ENCODE measurements at places on chromosomes 6 and 20.

DNA sequence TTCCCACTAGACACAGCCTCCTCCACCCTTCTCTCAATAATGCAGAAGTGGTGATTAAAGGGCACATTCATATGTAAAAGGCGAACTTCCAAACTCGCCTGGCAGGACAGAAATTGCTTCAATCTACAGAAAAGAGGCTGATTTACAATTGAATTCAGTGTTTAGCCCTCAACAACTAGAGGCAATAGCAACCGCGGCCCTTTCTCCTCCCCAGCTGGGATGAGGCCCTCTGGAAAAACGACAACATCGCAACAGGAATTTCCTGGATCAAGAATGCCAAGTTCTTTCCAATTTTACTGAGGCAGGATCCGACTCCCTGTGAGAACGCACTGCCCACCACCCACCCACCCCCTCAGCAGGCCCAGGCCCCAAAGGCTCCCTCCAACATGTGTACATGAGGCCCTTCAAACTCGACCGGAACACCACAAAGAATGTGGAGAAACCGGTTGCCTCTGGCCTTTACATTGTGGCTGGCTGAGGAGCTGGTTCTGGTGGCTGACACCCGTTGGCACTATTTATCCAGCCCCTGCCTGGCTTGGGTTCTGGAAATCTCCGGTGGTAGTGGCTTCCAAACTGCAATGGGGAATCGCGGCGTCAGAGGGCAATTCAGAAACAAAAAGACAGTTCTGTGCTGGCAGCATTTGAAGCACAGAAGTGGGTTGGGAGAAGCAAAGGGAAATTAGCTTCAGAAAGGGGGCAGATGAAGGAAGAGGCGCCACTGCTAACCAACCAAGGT lies 36.8 kb downstream of the ZMYND8 start:
- no peak for DNase-seq

DNA sequence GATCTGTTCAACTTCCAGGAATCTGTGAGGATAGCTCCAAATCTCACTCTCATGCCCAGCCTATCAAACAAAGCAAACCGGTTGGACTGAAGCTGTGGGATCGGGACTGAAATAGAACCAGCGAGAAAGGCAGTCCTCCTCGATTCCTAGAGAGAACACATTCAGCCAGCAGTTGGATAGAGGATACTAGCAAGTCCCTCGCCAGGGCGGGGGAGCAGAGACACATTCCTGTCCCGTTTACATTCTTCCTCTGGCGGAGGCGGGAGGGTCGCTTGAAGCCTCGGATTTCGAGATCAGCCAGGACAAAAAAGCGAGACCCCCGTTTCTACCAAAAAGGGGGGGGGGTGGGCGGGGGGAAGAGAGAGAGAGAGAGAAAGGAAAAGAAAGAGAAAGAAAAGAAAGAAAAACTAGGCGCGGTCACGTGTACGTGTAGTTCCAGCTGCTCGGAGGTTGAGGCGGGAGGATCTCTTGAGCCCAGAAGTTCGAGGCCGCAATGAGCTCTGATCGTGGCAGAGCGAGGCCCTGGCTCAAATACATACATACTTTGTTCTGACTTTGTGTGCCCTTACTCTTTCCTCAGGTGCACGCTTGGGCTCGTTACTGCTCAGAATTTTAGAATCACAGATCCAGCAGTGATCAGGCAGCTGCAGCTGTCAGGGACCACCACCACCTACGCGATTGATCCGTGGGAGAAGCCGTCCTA lies 19.5 kb downstream of the ZNF311 start:
- DNase-seq = peak; percentile 31

DNA sequence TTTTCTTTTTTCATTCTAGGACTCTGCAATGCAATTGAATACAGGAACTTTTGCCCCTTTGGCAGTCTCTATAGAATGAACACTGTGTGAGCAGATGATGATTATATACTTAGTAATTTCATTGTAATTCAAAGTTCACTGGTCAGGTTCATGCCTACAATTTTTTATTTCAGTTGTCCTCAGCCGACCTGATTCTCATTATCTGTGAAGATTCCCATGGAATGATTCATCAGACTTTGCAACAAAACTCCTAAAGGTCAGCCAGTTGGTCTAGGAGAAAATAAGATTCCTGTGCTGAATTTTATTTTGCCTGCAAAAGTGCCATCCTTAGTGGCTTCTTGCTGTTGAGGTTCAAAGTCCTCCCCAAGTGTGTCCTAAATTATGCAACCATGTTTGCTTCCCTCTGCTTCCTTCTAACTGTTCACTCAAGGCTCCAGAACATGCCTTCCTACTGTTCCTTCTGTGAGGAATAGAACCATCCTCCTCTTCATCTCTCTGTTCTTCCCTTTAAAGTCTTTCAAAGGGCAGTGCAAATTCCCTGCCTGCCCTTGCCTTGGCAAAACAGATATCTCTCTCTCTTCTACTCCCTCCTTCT lies 194.2 kb upstream of the CNR1 start:
- no peak for DNase-seq

GRCh38 chr6:21225912-21226311 lies 367.6 kb upstream of the SOX4 start:
- no peak for DNase-seq
